ENCODE measurements at places on chromosomes 5 and 9.

GRCh38 chr9:129629251-129629820, 3.4 kb downstream of the NTMT1 start:
- DNase-seq: no peak

- no peak for DNase-seq
Observed at GRCh38 chr5:74261866-74262265, 378.7 kb downstream of the ENC1 start.

DNA sequence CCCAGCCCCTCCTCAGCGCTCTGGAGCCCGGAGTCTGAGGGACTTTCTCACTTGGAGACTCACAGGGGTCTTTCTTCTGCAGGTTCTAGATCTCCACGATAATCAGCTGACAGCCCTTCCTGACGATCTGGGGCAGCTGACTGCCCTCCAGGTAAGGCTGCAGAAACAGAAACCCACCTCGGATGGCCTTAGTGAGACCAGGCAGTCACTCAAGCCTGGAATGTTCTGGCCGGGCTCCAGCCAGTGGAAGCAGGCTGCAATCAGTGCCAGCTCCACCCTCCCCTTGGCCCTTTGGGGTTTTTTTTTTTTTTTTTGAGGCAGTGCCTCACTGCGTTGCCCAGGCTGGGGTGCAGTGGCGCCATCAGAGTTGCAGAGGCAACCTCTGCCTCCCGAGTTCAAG, 7.6 kb downstream of the LRSAM1 start:
- DNase-seq: no peak

DNA sequence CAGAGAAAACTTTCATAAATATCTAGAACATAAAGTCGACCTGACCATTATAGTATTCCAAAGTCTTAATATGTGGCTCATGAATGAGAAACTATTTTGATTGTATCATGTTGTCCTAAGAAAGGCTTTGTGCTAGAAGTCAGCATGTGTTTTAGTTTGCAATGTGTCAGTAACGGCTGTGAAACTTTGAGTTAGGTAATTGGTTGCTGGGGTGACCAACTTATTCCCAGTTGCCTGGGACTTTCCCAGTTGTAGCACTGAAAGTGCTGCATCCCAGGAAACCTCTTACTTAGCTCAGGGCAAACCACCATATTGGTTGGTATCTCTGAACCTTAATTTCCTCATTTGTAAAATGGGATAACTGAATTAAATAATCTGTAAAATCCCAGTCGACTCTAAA, 114.6 kb upstream of the SLC12A2 start:
- DNase-seq: no peak

Data from stimulated activated CD4-positive, alpha-beta T cell treated with anti-CD3 and anti-CD28 coated beads, Interleukin-4, amount 100 ng/mL, for 1 hour (primary cell).